ENCODE measurements at places on chromosomes 4 and X. TPM values are rescaled to one million over a fixed set of nuclear protein-coding genes. Genes with fewer than 3 reads are reported as not detected.
A peak's percentile ranks its signal among the peaks of the same experiment; 100 is the strongest.

ODAPH gene
- not detected for total RNA-seq

JAKMIP1 gene
- 9.6 TPM for total RNA-seq

PCDH19 gene
- not detected for total RNA-seq

UCP1 gene
- total RNA-seq: not detected

USP51 gene
- 1.2 TPM for total RNA-seq

G3BP2 gene
- total RNA-seq: 173 TPM

SSX2 gene
- total RNA-seq: not detected

STOX2 gene
- not detected for total RNA-seq

TLR2 gene
- 1.4 TPM for total RNA-seq

EDA gene
- total RNA-seq: 0.76 TPM

USP17L26 gene
- not detected for total RNA-seq

GRCh38 chr4:81195475-81195874 is 19.5 kb downstream of the PRKG2 start:
- no peak for DNase-seq

DNA sequence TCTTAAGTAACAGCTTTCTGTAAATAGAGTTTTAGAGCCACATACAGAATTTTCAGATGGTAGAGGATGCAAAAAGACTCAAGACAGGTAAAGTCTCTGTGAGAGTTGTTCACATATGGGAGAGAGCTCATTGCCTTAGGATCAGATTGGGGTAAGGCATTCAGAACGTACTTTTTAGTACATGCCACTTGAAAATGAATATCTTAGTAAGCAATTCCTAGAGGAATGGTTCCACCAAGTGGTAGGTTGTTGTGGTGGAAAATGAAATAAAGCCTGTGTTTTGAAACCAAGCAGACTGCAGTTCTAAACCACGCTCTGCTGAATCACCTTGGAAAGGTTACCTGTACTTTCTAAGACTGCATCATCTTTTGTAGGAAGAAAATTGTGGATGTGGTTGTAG is 547.0 kb upstream of the LCORL start:
- DNase-seq: no peak

DNA sequence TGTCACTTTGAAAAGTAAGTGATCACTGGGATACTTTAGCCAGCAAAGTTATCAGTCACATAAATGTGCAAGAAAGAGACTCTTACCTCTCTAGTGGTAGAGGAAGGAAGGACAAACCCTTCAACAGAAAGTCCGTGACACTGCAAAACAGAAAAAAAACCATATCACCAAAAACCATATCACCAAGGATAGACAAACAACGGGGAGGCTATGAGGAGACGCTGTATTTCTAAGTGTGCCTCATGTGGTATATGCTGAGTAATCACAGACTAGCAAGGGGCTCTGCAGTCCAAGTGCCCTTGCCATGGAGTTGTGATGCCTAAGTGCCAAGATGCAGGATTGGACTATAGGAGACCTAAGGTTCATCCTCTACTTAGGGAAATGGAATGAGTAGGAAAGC is 11.5 kb upstream of the HDAC8 start:
- DNase-seq: no peak

DNA sequence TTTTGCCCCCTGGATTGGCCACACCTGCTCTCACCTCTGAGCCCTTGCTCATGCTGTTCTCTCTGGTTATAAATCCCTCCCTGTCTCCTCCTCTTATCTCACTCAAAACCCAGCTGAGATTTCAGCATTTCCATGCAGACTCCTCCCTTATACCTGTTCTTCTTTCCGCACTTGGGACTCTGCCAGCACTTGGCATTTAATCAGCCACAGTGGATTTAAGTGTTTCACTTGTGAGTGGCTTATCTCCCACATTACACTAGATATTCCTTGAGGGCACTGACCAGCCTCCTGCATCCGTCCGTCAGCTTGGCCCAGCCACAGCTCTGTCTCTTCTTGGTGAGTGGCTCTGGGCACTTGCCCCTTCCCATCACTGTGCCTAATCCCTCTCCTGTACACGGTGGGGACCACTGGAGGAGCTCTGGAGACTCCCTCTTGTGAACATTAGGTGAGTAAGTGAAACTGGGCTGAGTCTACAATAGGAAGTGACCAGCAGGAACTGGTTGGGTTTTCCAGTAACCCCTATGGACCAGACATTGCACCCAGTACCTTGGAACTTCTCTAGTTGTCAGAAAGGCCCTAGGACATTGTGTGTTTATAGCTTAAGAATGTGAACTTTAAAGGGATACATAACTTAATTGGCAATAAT is 19.9 kb downstream of the FGFBP1 start:
- no peak for DNase-seq

DNA sequence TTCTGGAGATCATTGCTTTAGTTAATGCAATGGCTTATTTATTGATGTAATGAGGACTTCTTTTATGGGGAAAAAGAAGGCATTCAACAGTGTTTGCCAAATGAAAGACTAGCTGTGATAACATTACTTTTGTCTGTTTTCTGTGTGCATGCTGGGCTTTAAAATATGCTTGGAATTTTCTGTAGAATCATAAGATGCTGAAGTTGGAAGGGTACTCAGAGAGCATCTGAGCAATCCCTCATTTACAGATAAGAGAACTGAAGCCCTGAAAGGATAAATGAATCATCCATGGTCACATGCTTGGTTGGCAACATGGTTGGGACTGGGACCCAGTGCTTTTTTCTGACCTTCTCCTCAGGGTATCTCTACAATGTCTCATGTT is 31.4 kb upstream of the PITX2 start:
- DNase-seq: no peak

DNA sequence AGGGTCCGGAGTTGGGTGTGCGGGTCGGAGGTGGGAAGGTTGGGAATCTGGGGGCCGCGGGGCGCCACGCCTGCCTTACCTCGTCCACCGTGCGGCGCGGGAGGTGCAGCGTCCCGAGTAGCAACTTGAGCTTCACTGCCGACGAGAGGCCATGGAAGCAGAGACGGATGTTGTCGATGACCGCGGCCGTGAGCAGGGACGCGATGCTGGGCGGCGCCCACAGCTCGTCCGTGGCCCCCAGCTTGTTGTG is 178 bp downstream of the NELFA start:
- no peak for DNase-seq

GRCh38 chr4:139956507-139957017 is 197.4 kb downstream of the MAML3 start:
- DNase-seq: no peak

DNA sequence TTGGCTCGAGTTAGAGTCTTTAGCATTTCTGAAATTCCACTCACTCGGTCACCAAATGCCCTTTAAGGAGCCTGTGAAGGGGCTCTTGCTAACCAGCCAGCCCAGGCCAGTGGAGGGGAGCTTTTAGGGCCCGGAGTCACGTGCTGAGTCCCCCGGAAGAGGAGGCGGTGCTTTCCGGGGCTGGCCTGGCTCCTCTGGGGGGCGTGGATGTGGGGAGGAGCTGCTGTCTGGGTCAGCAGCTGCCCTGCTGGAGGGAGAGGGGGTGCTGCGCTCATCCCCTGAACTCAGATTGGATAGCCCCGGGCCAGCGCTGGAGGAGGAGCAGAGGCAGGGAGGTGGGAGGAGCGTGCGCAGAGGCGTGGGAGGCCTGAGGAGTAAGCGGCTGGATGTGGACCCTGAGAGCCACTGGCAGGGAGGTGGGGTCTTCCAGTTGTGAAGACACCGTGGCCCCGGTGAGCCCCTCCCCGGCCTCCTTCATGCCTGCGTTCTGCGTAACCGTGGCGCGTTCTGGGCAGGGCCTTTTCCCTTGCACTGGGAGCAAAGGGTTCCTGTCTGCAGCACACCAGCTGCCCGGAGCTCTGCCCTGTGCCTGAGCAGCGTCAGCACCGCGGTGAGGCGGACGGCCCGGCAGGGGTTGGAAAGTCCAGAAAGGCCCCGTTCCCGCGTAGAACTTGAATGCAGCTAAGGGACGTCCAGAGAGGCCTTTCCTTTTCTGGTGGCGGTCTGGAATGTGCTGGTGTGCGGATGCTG is 19.7 kb downstream of the MAEA start:
- peak; percentile 77 for DNase-seq

GRCh38 chr4:1720163-1720983 is 750 bp downstream of the TMEM129 start:
- DNase-seq: peak; percentile 68

- DNase-seq: no peak
Observed at GRCh38 chrX:38768079-38768478, 33.2 kb upstream of the MID1IP1 start.

DNA sequence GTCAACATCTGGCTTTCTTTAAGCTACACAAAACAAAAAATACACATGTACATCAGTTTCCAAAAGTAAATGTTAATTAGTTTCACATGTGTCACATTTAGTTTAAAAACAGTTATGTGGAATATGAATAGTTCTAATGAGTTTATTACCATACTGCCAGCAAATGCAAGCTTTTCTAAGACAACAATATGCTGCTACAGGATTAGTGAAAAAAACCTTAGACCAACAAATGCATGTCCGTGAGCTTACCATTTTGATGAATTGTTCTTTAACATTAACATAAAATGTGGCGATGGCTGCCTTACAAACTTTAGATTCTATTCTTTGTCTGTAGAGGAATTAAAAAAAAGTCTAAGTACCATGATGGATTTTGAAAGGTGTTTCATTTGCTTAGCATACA is 31.8 kb downstream of the CENPU start:
- no peak for DNase-seq

DNA sequence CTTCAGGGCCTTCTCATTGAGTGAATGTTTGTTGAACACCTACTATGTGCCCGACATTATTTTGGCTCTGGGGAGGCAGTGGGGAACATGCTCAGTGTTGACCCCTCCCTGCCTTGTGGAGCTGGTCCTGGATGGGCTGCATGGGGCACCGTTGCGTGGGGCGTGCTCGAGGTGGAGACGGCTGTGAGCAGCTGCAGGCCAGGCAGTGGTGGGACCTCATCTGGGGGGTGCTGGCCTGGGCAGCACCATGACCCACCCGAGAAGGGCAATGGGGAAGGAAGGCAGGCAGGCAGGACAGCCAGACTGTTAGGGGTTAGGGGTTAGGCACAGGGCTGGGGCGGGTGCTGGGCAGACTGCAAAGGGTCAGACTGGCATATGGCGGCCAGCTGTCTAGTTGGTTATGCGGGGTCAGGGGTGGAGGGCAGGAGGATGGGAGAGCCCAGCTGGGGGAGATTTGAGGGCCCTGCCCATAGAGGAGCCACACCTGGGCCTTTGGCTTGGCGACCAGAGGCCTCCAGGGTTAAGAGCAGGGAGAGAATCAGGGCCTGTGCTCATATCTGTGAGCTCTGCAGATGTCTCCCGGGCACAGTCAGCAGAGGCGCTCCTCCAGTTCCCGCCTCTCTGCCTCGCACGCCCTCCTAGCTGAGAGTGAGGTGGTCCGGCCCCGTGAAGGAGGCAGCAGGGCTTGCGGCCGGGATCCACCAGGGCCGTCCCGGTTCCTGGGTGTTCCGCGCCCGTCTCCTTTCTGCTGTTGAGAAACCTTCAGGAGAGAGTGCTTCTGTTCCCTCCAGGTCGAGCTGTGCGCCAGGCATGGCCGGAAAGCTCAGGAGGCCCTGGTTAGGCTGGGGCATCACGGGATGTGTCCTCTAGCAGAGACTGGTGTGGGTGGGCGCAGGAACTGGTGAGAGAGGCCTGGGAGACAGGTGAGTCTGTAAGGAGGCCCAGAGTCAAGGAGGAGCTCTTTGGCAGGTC is 73.3 kb downstream of the RGS12 start:
- no peak for DNase-seq

DNA sequence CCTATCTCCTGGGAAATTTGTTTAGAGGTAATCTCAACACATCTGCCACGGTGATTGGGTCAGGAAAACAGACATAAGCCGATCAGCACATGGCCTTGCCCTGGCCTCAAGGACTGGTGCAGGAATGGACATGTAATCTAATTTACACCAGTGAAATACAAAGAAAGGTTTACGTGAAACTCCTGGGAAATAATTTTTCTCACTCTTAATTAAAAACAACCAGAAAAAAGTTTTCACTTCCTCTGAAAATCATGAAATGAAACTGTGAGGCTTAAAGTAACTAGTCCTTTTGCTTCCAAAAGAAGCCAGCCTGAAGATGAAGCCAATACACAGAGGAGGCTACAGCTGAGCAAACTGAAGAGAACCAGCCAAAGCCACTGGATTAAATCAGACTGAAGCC is 154.1 kb upstream of the FAM241A start:
- no peak for DNase-seq

GRCh38 chr4:99180382-99181070 is 36.4 kb upstream of the ADH4 start:
- DNase-seq: no peak

DNA sequence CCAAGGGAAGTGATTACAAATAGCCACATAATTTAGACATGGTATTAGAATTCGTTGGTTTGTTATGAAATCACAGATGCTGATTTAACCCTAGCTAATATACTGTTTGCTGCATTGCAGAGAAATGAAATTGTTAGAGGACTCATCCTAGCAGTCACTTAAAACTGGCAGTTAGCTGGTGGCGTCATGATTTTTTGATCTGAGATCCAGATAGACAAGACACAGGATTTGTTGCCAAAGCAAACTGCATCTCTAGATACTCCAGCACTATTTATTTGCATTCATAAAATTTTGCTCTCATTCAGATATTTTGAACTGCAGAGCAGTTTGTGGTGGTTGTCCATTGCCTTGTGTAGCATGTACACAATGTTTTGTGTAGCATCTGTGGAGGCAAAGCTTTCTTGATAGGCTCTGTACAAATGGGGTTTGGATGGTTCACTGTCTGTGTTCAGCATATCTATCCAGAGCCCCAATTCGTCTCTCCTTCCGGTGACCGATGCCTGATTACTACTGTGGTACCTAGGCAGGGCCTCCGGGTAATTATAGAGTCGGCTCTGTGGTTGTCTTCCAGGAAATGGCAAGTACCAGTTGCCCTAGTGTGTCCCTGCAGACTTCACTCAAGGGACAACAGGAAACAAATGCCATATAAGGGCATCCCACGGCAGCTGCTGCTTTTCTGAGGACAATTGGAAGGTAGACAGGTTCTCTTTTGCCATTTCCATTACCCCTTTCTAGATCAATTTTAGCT is 30.1 kb upstream of the SPARCL1 start:
- peak; percentile 85 for DNase-seq

DNA sequence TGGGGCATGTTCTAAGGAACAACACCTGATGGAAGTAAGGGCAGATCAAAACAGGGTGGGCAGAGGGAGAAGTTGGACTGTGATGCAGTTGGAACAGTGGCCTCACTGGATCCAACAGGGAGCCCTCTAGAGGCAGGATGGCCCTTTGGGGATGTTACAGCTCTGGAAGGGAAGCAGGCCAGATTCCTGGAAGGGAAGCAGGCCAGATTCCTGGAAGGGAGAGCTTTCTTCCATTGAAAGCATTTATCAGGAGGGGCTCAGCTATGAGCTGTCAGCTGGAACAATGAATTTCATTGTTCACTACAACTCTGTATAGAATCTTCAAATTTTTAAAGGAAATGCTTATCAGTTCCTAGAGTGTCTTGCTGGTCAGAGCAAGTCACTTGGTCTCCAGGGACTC is 17.7 kb downstream of the IL15 start:
- DNase-seq: no peak

DNA sequence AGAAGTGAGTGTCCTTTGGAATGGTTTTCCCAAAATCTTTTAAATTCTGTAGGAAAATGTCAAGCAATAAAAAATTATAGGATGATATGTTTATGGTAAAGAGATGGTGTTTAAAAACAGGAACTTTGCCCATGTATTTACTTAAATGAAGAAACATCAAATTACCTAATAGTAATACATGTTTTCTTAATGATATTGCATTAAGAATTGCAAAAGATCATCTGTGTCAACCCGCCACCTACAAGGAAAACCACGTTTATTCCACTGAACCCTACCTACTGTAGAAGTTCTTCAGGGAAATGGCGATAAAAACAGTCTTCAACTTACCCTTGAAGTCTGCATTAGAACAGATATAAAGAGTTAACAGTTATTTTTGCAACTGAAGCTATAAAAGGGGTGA is 67.2 kb upstream of the NDP start:
- DNase-seq: no peak

GRCh38 chr4:115274545-115274944 is 161.1 kb upstream of the NDST4 start:
- no peak for DNase-seq

Measured in activated CD8-positive, alpha-beta T cell treated with anti-CD3 and anti-CD28 coated beads, Interleukin-2, amount 10 ng/mL, durations not matched to agents 7 days and 5 days (primary cell).